T-cell (primary cell): ENCODE measurements at places on chromosomes 16 and 17.

DNA sequence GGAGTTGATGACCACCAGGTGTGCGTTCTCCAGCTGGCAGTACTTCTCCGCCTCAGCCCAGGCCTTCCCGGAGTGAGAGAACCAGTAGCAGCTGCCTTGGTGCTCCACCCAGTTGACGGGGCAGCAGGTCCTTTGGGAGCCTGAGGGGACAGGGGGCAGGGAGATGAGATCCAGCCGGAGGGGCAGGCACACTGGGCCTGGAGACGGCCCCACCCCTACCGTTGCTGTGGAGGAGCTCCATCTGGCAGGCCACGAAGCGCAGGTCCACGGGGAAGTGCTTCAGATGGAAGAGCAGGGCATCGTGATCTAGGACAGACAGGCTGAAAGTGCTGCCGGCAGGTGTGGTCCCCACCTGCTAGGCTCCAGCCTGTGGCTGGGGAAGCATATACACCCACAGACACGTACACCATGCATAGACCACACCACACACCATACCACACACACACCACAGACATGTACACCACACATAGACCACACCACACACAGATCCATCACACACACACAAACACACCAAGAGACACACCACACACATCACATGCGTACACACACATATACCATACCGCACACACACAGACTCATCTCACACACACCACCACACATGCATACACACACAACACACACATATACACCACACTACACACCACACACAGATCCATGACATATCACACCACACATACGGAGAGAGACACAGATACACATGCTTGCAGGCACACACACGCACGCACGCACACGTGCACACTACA is 7.4 kb downstream of the ASGR2 start:
- DNase-seq, result no peak

GRCh38 chr17:1750628-1751027 is 8.0 kb downstream of the SERPINF2 start:
- no peak for DNase-seq

DNA sequence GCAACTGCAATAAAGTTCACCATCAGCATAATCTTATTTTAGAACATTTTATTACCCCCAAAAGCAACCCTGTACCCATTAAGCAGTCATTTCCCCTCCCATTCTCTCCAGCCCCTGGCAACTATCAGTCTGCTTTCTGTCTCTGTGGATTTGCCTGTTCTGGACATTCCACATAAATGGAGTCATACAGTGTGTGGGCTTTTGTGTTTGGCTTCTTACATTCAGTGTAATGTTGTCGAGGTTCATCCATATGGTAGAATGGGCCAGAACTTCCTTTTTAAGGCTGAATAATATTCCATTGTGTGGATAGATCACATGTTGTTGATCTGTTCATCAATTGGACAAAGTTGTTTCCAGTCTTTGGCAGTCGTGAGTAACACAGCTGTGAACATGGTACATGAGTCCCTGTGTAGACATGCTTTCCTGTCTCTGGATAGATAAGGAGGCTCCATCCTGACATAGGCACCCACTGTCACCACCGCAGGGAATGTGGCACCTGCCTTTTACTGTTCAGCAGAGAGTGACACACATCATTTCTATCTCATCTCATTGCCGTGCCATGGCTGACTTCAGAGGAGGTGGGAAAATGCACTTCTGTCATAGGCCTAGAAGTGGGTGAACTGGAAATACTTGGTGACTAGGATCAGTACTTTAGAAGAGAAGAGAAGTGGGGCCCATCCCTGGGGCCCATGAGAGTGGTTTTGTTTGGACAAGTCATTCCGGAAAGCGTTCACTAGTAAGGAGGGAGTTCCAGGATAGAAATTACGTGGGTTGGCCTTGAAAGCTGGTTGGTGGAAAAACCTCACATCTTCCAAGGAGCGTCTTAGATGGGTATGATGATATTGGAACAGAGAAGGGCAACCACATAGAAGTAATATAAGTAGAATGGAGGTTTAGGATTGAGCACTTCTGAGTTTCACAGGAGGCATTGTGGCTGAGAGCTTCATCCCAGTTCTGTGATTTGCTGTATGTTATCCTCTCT is 25.8 kb downstream of the EPN2 start:
- DNase-seq, result no peak

DNA sequence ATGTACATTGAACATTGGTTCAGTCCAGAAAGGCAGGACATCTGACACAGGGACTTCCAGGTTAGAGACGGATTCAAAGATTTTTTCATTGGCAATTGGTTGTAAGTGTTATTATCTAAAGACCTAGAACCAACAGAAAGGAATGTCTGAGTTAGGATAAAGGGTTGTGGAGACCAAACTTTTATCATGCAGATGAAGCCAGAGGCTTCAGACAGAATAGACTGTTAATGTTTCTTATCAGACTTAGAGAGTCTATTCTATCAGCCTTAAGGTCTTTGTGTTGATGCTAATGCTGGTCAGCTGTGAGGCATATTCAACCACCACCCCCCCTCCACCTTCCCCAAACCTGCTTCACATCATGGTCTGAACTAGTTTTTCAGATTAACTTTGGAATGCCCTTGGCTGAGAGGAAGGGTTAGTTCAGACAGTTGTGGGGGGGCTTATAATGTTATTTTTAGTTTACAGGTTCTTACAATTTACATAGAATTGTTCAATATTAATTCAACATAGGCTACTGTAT is 2.1 kb upstream of the ITGB3 start:
- DNase-seq, result no peak

DNA sequence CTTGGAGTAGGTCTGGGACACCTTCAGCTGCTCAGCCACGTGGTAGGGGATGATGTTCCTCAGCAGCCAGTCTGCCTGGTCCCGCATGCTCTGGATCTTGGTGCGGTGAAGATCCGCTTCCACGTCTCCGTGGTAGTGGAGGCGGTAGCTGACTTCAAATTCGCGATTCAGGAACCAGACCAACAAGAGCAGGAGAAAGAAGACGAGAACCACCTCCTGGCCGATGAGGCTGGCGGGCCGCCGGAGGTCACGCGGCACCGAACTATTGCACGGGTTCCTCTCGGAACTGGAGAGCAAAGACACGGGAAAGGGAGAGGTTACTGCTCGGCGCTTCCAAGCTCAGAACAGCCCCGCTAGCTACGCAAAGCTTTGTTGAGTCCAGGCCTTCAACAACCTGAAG is 86.2 kb upstream of the CREBBP start:
- no peak for DNase-seq

GRCh38 chr17:76841776-76842405 is 26.3 kb upstream of the MGAT5B start:
- no peak for DNase-seq

DNA sequence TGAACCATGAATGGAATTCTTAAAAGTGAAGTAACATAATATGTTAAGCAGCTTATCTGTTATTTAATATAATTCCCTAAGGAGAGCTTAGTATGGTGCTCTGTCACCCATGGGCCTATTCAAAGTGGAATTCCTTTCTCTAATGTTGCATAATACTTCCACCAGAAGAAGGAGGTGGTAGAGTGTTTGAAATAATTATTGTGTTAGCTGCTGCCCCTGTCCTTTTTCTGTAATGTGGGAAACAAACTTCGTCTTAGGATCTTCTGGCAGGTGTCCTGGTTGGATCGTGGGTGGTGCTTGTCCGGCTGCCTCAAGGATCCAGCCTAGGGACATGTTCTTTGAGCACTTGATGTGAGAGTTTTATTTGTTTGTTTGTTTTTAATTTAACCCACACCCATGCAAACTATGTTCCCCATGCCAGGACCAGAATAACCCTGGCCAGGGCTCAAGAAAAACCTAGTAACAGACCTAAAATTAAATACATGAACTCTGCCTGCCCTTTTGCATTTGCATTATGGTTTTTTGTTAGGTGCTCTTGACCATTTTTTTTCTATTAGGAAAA is 46.1 kb downstream of the ZNRF1 start:
- DNase-seq, result no peak
